Left forelimb (tissue), 1 donor: ENCODE measurements at places on chromosomes 16 and 17.

GRCh38 chr16:53780051-53780450 lies 76.1 kb downstream of the FTO start:
- no peak for DNase-seq

DNA sequence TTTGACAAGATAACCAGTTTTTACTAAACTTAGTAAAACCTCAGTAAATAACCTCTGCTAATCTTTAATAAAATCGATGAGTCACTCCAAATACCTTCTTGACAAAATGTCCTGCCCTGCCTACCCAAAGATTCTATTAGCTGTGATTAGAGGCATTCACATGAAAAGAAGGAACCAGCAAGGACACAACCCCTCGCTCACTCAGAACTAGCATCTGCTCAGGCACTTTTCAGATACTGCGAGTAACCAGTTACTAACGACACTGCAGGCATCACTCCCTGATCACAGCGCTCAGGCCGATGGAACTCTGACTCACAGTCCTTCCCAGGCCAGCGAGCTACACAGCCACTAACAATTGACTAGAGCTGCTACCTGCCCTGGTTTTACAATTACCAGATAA lies 24.3 kb downstream of the PELP1 start:
- no peak for DNase-seq

DNA sequence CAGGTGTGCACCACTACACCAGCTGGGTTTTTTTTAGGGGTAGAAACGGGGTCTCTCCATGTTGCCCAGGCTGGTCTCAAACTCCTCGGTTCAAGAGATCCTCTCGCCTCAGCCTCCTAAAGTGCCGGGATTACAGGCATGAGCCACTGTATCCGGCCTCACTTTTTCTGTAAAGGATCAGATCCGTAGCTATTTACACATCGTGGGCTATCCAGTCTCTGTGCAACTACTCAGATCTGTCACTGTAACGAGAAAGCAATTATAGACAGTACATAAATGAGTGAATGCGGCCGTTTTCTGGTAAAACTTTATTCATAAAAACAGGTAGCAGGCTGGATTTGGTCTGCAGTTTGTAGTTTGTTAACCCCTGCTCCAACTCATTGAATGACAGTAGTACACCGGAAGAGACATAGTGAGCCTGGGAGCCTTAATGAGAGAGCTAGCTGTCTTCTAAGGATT lies 44.5 kb downstream of the VMP1 start:
- no peak for DNase-seq

- DNase-seq = no peak
Observed at GRCh38 chr17:40063187-40063771, 514 bp downstream of the THRA start.

DNA sequence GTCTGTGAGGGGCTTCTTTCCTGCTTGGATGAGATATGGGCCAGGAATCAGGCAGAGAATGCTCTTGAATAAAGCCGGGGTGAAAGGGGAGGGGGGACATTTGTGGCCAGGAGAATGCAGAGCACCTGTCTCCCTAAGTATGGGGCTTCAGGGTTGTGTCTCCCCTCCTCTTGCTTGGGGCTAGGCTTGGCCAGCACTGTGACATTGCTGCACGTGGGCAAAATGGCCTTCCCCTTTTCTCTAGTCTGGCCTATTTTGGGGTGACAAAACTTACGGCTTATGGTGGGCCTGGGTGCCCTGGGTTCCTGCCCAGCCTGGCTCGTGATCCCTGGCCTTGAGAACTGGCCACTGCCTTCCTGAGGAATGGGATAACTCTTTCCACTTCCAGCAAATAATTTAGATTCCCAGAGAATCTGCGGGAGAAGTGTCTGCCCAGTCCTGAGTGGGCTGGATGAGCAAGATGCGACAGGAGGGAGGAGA lies 5.6 kb downstream of the NFE2L1 start:
- no peak for DNase-seq

DNA sequence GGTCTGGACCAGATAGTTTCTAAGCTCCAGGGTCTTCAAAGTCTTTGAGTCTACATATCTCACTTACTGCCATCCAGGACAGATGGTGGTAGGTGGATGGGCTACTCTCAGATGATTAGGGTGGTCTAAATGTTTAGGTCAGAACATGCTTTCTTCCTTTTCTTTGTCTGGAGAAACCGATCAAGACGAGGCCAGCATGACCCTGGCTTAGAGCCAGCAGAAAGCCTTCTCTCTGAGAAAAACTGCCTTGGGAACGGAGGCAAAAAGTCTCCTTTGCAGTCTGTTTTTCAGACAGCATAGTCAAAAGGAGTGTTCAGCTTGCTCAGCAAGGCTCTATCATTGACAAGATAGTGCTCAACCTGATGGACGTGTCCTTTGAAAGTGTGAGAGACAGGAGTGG lies 48.8 kb downstream of the SPACA3 start:
- DNase-seq = no peak

DNA sequence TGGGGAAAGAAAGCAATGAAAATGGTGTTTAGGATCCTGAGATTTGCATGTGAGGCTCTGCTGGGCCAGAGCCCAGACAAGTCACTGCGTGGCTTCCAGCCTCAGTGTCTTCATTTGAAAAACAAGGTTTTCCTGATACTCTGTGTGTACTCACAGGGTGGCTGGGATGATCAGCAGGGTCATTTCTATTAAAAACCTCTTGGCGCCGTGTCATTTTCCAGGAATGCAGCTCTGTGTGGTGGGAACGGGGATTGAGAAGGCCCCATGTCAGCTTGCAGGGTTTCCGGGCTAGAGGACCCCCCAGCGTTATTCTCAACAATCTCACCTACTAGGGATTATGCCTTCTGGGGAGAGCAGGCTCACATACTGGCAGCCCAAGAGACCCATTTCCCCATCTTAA lies 73.5 kb downstream of the FOXL1 start:
- DNase-seq = no peak

GRCh38 chr17:51651513-51652298 lies 391.4 kb downstream of the UTP18 start:
- no peak for DNase-seq

GRCh38 chr17:82592289-82592766 lies 55.9 kb downstream of the WDR45B start:
- DNase-seq = no peak

DNA sequence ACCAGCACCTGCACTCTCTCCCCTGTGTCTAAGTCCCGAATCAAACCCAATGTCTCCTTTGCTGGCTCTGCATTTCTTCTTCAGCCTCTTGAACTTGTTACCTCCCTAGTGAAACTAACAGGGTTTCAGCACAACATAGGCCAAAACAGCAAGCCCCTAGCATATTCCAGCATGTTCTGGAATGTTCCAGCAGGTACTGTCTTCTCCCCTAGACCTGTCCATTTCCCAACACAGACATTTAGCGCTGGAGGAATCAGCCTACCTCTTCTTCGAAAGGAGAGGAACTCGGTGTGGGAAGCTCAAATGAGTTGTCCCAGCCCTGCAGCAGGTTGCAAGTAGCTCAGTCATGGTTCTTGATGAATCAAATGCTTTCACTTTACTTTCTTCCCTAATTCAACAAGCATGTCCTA lies 47.1 kb downstream of the LITAF start:
- no peak for DNase-seq

GRCh38 chr17:5282642-5283217 lies 646 bp downstream of the RABEP1 start:
- no peak for DNase-seq

GRCh38 chr17:18988546-18989173 lies 15.9 kb downstream of the FAM83G start:
- no peak for DNase-seq

DNA sequence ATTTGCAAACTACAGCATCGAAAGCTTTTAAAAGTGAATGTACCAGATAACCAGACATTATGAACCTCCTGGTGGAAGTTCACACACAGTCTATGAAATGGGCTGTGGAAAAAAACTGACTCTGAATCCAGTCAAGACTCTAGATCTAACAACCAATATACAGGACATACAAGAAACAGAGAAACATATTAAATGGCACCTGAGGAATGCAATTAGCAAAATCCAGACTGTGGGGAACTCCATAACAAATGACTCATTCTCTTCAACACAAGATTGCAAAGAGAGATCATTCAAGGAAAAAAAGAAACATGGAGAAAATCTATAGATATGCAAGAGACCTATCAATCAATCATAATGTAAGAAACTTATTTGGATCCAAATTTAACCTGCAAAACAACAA lies 119.0 kb downstream of the MYO1D start:
- DNase-seq = no peak

- no peak for DNase-seq
Observed at GRCh38 chr16:48611329-48612137, 1.6 kb upstream of the N4BP1 start.

DNA sequence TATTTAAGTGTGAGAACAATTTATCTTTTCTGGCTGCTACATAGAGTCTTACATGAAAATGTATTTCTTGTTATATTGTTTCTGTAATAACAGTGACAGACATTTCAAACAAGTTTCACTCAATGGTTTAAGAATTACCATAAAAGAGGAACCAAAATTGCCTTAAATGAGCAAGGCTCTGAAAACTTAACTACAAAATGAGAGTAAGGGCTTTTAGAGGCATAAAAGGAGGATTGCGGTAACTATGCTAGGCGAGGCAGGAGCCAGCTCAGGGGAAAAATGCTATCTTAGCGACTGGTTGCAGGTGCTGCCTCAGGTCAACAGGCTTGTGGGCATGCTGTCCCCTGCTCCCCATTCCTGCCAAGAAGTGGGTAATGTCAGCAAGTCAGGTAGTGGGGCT lies 81.7 kb upstream of the MSI2 start:
- DNase-seq = no peak

DNA sequence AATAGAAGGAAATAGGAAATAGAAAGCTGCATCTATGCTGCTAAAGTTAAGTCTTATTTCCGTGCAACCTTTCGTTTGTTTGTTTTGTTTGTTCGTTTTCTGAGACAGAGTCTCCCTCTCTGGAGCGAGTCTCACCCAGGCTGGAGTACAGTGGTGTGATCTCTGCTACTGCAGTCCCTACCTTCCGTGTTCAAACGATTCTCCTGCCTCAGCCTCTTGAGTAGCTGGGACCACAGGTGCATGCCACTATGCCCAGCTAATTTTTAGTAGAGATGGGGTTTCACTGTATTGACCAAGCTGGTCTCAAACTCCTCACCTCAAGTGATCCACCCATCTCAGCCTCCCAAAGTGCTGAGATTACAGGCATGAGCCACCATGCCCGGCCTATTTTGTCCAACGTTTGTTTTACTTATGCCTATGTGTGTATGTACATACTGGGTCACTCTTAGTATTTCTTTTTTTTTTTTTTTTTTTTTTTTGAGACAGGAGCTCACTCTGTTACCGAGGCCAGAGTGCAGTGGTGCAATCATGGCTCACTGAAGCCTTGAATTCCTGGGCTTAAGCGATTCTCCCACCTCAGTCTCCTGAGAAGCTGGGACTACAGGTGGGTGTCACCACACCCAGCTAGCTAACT lies 16.8 kb downstream of the BMERB1 start:
- no peak for DNase-seq

- no peak for DNase-seq
Observed at GRCh38 chr16:29699324-29700219, 20.6 kb downstream of the QPRT start.

DNA sequence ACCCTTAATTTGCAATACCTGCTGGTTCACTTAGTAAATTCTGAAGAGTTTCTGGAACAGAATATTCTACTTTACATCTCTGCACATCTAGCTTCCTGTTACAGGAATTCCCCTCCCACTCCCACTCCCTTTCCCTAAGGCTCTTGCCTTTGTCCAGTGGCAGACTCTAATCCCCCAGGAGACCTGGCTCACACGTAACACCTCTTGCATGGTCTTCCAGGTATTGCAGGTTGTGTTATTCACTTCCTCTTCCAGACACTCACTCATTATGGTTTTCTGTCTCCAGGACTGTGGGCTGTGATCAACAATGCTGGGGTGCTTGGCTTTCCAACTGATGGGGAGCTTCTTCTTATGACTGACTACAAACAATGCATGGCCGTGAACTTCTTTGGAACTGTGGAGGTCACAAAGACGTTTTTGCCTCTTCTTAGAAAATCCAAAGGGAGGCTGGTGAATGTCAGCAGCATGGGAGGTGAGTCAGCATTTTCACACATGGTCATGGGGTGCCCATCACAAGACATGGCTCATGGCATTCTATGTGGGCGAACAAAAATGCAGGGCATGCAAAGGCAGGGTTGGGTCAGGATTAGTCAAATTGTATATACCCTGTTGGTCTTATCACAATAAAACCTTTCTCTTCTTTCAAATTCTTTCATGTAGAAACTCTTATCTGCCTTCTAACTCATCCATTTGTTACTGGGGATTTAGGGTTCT lies 35.8 kb downstream of the HSD17B2 start:
- DNase-seq = no peak

DNA sequence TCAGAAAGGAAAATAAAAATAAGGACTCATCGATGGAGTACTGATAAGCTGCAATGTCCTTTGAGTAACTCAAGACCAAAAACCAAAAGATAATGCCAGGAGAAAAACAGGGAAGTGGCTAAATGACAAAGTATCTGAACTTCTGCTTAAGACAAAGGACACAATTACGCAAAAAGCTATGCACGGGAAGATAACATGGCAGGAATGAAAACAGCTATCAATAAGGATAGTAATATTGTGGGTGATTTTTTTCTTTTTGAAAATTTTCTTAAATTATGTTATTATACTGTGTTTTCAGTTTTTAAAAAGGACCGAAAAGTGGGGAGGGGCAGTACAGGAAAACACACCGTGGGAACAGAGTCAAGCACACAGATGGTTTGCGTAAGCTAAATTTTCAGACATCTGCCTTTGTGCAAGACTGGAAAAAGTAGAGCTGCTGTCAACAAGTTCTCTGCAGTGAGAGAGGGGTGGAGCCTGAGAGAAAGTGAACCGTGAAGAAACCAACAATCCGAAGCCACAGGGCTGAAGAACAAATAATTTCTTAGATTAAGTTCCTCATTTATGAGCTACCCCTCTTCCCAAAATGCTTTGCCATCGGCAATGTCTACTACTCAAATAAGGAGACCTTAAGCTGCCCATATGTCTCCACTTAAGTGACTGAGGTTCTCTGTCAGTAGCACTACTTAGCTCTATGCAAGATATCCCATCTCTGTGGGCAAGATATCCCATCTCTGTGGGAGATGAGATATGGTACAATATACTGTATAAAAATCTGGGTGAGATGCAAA lies 99.9 kb upstream of the CORO6 start:
- no peak for DNase-seq

- DNase-seq = no peak
Observed at GRCh38 chr16:88192601-88193000, 190.2 kb upstream of the ZNF469 start.

GRCh38 chr16:23148513-23149266 lies 562 bp downstream of the USP31 start:
- peak; percentile 73 for DNase-seq

DNA sequence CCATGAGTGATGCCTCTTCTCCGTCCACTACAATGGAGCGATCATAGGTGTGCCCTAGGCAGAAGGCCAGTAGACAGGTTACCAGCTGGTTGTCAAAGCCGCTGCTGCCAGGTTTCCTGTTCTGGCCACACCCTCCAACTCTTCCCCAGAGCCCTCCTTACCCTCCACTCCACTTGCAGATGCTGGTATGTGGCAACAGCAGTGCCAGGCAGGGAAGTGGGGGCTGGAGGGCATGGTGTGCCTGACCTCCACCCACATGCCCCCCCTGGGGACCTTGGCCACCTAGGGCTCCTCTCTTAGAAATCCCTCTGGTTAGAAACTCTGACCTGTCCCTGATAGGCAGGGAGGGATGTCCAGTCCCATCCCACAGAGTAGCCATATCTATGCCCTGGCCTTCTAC lies 1.5 kb downstream of the RRAD start:
- no peak for DNase-seq
